Activated CD4-positive, CD25-positive, alpha-beta regulatory T cell (primary cell): ENCODE measurements at places on chromosomes 13 and 19.

GRCh38 chr13:77555246-77555645, 19.7 kb downstream of the SCEL start:
- DNase-seq: no peak

GRCh38 chr19:30738047-30738446, 365.9 kb downstream of the ZNF536 start:
- no peak for DNase-seq

GRCh38 chr13:46834657-46835056, 37.7 kb upstream of the ESD start:
- no peak for DNase-seq

DNA sequence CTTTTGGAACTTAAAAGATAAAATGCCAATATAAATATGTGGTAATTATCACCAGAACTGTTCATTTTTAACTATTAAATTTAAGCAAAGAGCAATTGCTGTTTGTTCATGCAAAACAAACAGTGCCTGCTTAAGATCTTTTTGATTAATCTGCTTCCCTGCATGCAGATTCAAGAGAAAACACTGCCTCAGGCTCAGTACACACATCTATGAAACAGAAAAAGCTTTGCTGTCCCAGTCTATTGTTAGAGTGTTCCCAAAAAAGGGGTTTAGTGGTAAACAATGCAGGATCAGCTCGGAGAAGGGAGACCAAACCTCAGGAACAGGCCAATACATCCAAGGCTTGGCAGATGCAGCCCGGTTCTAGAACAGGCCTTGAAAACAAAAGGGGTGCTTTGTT, 49.3 kb upstream of the TDRD3 start:
- DNase-seq: no peak

DNA sequence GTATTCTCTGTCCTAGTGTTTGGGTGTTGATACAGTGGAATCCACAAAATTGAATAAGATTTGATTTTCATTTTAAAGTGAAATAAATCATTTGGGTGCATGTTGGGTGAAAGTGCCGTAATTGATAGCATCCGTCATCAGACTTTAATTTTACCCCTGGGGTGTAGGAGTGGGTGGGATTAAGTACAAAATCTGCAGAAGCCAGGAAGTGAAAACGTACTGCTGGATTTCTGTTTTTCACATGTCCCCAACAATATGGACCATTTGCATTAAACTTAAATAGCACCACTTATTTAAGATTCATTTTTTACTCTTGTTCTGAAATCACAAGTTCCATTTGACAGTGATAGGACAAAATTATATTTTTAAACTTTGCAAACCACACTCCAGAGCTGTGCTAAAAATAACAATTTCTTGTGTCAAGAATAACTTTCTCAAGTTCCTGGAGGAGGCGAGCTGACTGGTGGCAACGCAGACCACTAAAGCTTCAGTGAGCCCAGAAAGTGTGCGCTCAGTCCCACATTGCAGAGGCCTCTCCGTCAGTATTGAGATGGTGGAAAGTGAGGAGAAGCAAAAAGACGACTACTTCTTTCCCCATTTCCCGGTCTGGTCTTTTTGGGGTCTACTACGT, 71.3 kb downstream of the ARHGEF7 start:
- no peak for DNase-seq

GRCh38 chr19:49458567-49458903, 5.5 kb downstream of the ALDH16A1 start:
- no peak for DNase-seq

DNA sequence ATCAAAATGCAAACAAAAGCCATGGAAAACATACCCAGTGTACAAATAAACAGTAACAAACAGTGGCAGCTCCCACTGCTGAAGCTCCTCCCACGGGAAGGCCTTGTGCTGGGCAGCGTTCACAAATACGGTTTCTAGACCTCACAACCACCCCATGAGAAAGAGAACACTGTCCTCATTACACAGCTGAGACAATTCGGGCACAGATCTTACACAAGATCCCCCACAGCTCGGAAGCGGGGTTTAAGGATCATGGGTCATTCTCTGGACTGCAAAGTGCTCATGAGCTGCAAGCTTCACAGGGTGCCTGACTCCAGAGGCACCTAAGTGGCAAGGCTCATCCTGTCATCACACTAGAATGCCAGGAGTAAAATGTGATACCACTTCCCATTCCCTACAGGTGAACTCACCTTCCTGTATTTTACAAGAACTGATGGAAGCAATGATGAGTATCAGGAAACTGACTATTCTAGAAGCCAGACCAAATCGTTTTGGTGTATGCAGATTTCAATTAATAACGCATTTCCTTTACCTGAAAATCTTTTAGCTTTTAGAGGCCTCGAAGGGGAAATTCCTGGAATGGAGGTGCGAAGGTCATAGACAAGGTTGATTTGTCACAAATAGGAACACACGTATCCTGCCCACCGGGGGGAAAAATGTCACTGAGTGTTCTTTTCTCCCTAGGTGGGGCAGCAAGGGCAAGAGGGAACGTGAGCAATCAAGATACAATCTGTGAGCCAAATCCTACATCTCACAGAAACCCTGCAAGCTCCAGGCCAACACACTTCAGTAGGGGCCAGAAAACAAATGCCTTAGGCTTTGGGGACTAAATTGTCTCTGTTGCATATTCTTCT, 41.2 kb downstream of the STK24 start:
- DNase-seq: no peak

DNA sequence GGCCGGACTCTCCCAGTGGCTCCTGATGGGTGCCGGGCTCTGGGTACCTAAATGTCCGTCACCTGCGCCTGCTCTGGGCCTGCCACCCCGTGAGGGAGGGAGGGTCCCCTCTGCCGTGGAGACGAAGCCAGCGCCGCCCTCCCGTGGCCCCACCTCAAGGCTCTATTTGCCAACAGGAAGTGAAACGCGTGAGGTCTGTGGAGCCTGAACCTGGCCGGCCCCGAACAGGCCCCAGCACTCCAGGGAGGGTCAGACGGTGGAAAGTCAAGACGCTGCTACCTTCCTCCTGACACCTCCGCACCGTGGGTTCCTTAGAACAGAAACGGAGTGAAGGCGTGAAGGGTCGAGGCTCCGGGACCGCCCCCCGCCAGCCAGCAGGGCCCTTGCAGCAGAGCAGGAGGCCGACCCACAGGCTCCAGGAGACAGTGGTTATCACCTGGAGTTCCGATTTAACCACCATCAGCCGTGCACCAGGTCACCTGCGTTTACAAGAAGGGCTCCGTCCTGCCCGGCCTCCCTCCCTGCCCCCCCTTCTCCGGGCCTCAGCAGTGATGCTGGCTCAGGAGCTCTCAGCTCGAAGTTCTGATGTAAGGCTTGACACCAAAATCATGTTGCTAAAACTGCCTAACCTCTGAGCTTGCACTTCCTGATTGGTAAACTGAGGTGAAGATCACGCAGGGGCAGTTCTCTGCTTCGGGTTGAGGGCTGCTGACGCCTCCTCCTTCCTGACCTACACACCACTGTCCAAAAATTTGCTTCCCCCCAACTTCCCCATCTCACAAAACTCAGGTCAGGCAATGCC, 50.9 kb upstream of the C13orf46 start:
- no peak for DNase-seq

DNA sequence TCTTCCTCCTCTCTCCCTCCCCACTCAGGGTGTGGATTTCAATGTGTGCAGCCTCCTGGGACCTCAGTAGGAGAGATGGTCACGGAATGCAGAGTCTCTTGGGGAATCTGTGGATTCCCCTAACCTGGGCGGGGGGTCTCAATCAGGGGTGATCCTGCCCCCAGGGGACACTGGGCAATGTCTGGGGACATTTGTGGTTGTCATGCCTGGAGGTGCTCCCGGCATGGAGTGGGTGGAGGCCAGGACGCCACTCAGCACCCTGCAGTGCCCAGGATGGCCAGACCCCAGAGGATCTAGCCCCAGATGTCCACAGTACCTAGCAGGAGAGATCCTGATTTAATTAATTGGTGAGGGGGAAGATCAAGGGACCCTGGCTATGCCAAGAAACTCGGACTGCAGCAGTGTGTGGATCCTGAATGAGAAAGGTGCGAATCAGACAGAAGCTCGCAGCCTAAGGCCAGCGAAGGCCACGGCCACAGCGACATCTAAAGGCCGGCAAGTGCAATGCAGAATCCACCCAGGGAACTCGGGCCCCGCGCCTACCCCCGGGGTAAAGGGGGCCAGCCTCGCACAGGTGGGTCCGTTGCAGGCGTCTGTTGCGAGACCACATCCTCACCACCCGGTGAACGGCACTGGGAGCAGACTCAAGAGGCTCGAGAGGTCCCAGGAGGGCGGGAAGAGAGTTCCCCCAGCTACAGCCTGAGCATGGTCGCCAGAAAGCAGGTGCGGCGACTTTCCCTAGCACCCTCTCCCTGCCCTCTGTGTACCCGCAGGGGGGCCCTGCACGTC, 88.8 kb downstream of the GNG7 start:
- peak; percentile 38 for DNase-seq

DNA sequence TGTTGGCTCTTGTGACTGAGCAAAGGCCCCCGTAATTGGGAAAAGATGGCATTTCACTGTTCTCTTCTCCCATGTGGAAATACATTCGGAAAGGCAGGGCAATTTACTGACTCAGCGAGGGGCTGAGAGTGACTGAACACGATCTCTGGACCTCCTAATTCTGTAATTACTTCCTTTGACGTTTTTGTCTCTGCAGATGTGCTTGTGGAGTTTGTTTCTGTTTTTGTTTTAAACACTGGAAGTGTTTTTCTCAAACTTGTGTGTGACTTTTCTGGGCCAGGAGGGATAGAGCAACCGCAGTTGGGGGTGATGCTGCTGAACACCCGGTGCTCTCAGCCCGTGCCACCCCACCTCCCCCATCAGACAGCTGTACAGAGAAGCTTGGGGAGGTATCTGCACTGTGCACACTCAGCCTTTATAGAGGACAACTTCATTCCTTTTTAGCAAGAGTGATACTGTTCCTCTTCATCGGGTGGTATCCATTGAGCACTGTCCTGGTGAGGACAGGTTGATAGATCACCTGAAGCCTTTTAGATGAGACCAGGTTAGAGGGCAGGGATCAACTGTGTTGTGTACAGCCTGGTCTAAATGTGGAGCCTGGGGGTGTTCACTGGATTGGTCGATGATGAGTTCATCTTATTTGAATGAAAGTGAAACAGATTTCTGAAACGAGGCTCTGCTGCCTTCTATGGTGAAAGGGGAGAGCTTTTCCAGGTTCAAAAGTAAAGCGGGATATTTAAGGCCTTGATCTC, 117.4 kb downstream of the ESD start:
- no peak for DNase-seq

- DNase-seq: no peak
Observed at GRCh38 chr19:1566392-1567115, 1.6 kb downstream of the MEX3D start.

GRCh38 chr19:49506575-49507105, 5.8 kb upstream of the FCGRT start:
- peak; percentile 60 for DNase-seq

- no peak for DNase-seq
Observed at GRCh38 chr13:94479616-94480015, at the start of gene DCT. Gene DCT, minus strand, starts transcription at chr13:94479682. Its CDS starts 427 bp downstream, at chr13:94479255.

GRCh38 chr13:71030784-71031183, 836.2 kb downstream of the DACH1 start:
- no peak for DNase-seq

DNA sequence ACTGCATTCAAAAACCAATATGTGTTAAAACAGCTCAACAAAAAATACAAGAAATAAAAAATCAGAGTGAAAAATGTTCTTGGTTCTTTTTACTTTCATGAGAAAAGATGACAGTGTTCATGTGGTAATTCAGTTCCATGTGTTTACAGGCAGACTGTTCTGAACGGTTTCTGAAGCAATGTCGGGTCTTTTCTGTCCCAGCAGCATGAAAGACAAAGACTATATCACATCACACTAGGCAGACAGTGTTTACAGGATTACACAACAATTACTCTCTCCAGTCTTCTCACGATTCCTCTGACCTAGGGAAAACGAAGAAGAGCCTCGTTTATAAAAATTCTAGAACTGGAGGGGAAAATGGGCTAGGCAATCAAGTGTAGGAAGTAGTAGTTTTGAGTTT, 83.4 kb downstream of the UBL3 start:
- no peak for DNase-seq

- DNase-seq: no peak
Observed at GRCh38 chr13:102617697-102618350, 21.0 kb downstream of the TPP2 start.

DNA sequence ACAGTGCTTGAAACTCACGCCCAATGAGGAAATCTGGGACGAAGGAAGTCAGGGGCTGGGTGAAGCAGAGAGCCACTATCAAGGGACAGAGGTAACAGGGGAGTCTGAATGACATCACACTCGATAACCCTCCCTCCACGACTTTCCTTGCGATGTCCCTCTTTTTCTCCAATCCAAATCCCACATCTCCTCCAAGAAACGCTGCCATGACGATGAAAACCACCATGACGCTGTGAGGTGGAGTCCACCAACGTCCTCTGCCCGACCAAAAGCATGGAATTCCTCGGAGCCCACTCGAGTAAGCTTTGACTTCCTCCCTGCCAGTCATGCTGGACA, 967 bp downstream of the REXO1 start:
- no peak for DNase-seq

DNA sequence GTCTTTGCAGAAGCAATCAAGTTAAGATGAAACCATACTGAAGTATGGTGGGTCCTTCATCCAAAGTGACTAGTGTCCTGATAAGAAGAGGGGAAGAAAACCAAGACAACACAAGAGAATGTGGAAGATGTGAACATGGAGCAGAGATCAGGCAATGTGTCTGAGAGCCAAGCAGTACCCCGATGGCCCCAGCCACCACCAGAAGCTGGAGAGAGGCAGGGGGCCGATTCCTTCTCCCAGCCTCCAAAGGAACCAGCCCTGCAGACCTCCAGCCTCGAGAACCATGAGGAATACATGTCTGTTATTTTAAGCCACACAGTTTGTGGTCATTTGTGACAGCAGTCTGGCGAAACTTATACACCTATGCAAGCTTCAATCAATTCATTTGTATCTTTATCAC, 93.2 kb downstream of the IRS2 start:
- DNase-seq: no peak

DNA sequence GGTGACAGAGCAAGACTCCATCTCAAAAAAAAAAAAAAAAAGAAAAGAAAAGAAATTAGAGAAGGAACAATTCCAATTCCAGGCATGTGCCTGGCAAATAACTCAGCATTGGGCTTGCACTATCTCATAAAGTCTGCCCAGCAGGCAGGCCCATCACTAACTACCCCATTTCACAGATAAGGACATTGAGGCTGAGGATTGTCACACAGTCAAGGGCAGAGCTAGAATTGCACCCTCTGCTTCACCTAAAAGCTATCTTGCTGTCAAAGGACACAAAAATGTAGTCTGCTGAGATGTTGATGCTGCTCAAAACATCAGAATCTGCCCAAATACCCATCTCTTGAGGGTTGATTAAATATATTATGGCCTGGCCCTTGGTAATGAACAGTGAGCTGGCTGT, 20.7 kb upstream of the COLGALT1 start:
- DNase-seq: no peak

GRCh38 chr19:54062643-54063042, 1.1 kb downstream of the VSTM1 start:
- no peak for DNase-seq
